ENCODE measurements at places on chromosomes 11 and 22.

- DNase-seq = no peak
These were observed 35.9 kb downstream of the MMP27 start for GRCh38 chr11:102669664-102670063.

GRCh38 chr11:130677486-130678153, 229.2 kb downstream of the ADAMTS15 start:
- no peak for DNase-seq

DNA sequence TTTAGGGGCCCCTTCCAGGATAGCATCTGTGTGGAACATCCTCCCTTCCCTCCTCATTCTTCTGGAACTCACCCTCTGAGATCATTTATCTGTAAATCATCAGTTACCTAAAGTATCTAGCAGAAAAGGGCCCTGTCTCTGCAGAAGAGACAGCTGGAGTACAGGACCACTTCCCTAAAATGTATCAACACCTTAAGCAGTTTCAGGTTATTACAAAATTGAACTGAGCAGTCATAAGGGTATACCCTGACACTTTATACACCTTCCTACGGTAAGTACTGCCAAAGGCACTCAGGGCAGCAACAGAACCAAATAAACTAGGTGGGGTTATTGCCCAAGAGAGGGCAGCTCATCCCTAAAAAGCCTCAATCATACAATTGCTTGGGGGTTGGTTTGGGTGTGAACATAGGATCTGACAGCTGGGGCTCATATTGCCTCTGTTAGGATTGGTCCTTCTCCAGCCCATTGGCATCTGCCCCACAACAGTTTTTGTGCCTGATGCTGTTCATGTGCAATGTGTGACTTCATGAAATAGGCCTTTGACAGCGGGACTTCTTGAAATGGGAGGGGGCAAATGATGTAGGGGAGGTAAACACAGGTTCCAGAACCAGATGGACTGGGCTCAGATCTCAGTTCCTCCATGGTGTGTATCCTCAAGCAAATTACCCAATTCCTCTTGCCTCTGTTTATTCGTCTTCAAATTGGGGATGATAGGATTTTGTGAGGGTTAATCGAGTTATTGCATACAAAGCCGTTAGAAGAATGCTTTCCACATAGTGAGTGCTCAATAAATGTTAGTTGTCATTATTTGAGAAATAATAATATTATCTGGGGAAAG, 2.9 kb downstream of the POU2AF3 start:
- DNase-seq = no peak

DNA sequence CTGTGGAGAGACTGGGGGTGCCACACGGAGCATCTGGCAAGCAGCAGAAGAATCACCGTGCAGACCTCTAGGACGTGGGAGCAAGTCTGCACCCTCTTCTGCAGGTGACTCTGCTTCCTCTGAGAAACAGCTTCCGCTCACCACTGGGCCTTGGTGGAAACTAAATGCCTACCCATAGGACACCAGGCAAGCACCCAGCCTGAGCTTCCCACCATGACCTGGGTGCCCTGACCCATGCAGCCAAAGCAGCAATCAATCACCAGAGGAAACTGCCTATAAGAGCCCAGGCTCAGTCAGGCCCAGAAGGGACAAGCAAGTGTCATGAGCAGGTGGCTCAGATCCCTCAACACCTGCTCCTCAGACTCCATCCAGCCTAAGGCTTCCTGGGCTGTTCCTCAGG, 63.4 kb downstream of the IGLL5 start:
- no peak for DNase-seq

- no peak for DNase-seq
These were observed 63.3 kb downstream of the SYN3 start for GRCh38 chr22:32994898-32995297.

GRCh38 chr11:35419830-35420333, 524 bp upstream of the SLC1A2 start:
- peak; percentile 8 for DNase-seq

- DNase-seq = no peak
These were observed 883.3 kb downstream of the BRD1 start for GRCh38 chr22:48944433-48944750.

All from hematopoietic multipotent progenitor cell treated with erythropoietin and hydrocortisone succinate and interleukin-3 and kit ligand, for 4 days (in vitro differentiated cells).